ENCODE measurements at places on chromosomes 5 and 9.

- DNase-seq = no peak
These were observed 126.1 kb downstream of the NR2F1-AS1 start for GRCh38 chr5:93454896-93455295.

DNA sequence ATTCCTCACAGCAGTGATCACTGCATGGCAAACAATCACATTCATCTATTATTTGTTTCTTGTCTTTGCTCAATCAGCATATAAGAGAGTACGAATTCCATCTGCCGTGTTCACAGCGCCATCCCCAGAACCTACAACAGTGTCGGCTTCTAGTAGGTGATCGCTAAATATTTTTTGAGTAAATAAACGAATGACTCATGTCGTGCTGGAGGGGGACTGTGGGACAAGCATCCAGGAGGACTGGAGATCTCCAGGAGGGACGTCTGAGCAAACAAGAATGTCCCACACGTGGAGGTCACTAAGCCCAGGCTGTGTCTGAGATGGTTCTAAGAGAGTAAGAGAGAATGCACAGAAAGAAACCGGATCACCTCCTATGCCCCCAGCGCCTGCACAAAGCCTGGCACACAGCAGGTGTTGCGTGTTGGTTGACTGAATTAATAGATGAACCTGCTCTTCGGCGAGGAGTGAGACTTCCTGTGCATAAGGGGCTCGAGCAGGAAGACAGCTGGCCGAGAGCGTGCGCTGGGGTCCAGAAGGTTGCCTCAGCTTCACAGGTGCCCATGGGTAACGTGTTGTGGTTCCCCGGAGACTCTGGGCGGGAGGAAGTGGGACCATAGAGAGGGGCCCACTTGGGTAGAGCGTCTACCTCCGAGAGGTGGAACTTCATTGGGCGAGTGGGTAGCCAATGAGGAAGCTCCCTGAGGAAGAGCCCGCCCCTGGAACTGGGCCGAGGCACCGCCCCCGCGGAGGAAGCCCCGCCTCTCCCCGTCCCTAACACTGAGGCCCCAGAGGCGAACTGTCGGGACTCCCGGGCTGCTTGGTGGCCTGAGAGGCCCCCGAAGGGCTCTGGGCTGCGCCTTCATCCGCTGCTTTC, 193.0 kb downstream of the MELK start:
- DNase-seq = peak; percentile 79

DNA sequence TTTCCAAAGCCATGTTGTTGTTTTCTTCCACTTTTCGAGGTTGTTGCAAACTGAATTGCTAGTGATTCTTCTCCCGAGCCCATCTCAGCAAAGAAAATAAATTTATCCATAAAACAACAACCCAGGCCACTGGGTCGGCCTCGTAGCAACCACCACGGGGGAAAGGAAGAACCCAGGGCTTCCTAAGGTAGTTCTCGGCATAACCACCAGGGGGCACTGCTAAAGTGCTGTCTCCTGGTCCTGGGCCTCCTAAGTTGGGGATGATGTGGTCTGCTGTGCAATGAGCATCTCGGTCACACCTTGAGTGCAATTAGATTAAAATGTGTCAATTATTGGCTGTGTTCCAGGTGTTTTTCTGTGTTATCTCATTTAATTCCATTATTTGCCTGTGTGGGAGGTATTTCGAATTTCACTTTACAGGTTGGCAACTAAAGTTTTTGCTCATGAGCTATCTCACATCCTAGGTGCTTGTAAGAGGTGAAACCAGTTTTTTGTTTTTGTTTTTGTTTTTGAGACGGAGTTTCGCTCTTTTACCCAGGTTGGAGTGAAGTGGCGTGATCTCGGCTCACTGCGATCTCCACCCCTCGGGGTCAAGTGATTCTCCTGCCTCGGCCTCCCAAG, 102.8 kb upstream of the DAP start:
- no peak for DNase-seq

DNA sequence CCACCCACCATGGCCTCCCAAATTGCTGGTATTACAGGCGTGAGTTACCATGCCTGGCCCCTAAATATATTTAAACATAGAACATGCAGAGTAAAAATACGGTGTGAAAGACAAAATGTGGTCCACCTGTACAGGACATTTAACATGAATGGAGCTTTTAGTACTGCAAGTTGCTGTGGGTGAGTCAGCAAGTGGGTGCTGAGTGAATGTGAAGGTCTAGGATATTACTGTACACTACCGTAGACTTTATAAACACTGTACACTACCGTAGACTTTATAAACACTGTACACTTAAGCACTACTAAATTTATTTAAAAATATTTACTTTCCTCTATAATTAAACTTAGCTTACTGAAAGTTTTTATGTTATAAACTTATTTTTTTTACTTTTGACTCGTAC, 317.8 kb downstream of the PRDM9 start:
- no peak for DNase-seq

- no peak for DNase-seq
These were observed 2000.1 kb downstream of the EFNA5 start for GRCh38 chr5:105670596-105670995.

DNA sequence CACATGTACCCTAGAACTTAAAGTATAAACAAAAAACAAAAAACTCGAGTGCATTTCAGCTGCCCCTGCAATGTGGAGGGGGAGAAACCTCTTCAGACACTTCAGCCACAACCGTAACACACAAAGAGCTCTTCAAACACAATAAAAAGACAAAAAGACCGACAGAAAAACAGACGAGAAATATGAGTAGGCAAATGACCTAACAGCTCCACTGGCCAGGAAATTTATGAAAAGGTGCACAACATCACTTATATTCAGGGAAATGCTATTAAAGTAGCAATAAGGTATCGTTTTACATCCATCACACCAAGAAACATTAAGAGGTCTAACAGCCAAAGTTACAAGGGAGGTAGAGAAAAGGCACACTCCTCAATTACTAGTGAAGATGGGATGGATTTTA, 6.2 kb downstream of the ZBED3 start:
- DNase-seq = no peak

GRCh38 chr5:152477536-152477935, 72.5 kb upstream of the NMUR2 start:
- no peak for DNase-seq

- no peak for DNase-seq
These were observed 8.7 kb downstream of the SERINC5 start for GRCh38 chr5:80246995-80247729.

GRCh38 chr9:92963831-92964606, 16.7 kb downstream of the FGD3 start:
- DNase-seq = peak; percentile 50

DNA sequence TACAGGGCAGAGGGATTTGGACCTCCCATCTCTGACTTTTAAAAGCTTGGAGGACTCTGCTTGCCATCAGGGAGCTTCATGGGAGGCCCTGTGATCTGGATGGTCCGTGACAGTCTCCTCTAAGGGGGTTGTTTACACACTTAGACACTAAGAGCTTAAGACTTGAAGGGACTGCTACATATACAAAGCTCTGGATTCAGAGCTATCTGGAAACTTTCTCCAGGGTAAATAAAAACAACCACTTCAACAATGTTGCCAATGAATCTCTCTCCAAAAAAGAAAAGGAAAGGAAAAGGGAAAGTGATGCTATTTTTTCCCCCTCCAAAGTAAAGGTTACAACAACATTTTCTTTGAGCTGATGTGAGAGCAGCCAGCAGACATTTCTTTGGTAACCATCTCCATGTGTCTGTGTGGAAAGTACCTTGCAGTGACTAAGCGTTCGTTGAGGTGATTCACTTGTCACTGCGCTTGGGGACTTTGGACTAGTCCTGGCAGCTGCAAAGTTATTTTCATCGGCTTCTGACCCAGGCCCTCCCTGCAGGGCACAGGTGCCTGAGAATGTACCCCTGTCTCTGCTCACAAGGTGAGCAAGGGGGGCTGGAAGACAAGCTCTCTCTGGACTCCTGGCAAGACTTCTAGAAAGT, 262.1 kb upstream of the KLF4 start:
- DNase-seq = no peak

DNA sequence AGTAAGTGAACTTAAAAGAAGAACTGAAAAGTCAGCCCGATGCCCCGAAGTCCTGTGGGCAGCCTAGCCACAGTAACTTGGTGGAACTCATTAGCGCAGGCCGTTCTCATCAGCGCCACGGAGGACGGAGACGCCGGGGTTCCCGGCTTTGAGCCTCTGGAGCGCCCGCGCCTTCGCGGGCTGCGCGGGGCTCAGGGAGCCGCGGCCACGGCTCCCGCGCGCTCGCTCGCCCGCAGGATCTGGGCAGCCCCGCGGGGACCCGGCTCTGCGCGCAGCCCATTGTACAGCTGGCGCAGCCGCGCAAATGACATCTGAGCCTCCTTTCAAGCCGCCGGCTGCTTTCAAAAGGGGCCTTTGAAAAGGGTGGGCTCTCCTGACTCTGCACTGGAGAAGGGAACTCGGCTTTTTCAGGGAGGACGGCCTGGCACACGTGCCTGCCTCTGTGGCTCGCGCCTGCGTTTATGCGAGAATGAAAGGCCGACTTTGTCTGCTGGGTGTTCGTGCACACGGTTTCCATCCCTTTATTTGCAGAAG, 40.7 kb downstream of the TLR4 start:
- DNase-seq = no peak

DNA sequence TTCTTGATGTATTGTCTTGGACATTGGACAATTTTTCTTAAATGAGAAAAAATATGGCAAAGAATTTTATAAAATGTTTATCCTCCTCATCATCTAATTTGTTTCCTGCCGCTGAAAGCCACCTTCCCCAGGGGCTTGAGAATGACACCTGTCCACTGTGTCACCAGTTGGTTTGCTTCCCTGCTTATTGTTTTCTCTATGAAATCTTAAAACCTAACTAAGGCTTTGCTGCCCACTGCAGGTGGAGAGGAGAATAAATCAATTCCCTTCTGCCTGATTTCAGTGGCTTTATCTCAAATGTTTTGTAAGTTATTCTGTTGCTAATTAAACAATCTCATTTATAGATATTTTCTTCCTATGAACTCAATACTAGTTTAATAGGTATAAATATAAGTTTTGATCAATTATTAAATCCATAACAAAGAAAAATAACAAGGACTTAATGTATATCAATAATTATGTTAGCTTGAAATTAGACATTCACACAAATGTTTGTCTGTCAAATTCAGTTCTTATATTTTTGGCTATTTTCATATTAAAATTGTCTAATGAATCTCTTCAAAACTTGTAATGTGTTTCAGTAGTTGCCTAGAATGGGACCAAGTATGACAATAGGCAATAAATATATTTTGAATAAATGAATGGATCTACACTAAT, 822.5 kb downstream of the PTPRD start:
- DNase-seq = no peak

DNA sequence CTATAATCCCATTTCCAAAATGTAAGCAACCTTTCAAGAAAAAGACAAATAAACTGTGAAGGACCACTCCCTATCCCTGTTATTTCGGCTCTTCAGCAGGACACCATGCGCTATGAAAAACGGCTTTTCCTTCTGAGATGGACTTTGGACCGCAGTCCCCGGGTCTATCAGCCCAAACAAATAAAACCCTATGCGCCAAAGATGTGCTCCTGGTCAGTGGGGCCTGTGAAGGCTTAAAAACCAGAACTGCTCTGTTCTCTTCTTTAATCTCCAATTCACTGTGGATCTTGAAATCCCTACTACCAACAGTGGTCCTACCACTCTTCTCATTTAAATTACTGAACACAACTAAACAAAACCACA, 33.3 kb downstream of the RAPGEF1 start:
- no peak for DNase-seq

DNA sequence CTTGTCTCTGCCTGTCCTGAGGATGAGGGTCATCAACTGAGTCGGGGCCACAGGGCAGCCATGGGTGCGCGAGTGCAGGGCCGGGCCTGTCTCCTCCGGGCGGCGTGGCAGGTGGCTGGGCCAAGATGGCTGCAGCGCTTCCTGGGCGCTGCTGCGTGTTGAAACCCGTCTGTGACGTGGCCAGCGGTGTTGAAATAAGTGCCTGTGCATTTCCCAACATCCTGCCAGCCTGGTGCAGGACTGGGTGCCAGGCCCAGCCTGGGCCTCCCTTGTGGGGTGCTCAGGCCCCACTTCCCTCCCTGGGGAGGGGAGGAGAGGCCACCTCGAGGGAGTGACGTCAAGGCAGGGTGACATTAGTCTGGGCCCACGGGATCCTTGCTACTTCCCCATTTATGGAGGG, 45.5 kb downstream of the RXRA start:
- no peak for DNase-seq

GRCh38 chr5:169218861-169219260, 82.1 kb downstream of the SLIT3 start:
- no peak for DNase-seq

GRCh38 chr9:72656021-72656420, 134.6 kb downstream of the TMC1 start:
- no peak for DNase-seq

DNA sequence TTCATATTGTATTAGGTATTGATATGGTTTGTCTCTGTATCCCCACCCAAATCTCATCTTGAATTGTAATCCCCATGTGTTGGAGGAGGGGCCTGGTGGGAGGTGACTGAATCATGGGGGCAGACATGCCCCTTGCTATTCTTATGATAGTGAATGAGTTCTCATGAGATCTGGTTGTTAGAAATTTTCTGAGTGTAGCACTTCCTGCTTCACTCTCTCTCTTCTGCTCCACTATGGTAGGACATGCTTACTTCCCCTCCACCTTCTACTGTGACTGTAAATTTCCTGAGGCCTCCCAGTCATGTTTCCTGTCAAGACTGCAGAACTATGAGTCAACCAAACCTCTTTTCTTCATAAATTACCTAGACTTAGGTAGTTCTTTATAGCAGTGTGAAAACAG, 187.4 kb upstream of the SLC24A2 start:
- no peak for DNase-seq

Data from stimulated activated CD8-positive, alpha-beta memory T cell treated with anti-CD3 and anti-CD28 coated beads, Interleukin-2, amount 100 ng/mL, for 1 hour (primary cell).